Esophagus muscularis mucosa (tissue), 4 donors: ENCODE measurements at places on chromosomes 1 and 21. TPM values are rescaled to one million over a fixed set of nuclear protein-coding genes. Genes with fewer than 3 reads are reported as not detected.

TCP10L gene
- 1.2 TPM for total RNA-seq

PLPPR5 gene
- 0.17 TPM for total RNA-seq

OLFM3 gene
- total RNA-seq = 0.42 TPM

NUAK2 gene
- total RNA-seq = 0.86 TPM

KCNK1 gene
- total RNA-seq = 2.8 TPM

RAP1GAP gene
- total RNA-seq = 0.33 TPM

NKAIN1 gene
- not detected for total RNA-seq

RGS8 gene
- total RNA-seq = 0.17 TPM

MEGF6 gene
- total RNA-seq = 9.3 TPM

VWA1 gene
- total RNA-seq = 99.7 TPM

MAST2 gene
- total RNA-seq = 59.4 TPM

F5 gene
- total RNA-seq = 0.34 TPM

CHRNB2 gene
- total RNA-seq = 0.06 TPM

LRRC53 gene
- not detected for total RNA-seq

MFAP2 gene
- 12.1 TPM for total RNA-seq

MRPL37 gene
- total RNA-seq = 58.1 TPM

TLR5 gene
- 5.1 TPM for total RNA-seq

CD5L gene
- not detected for total RNA-seq

TMIGD3 gene
- 2.2 TPM for total RNA-seq

OLFML3 gene
- total RNA-seq = 109 TPM

PAPPA2 gene
- 3.1 TPM for total RNA-seq

FBLIM1 gene
- 115 TPM for total RNA-seq

S100A8 gene
- 10.8 TPM for total RNA-seq

LHX8 gene
- total RNA-seq = not detected

PYCR2 gene
- total RNA-seq = 73.6 TPM

JUN gene
- total RNA-seq = 126 TPM

APCS gene
- total RNA-seq = not detected

GBP5 gene
- total RNA-seq = 0.71 TPM

HTR1D gene
- not detected for total RNA-seq

GPR37L1 gene
- 0.17 TPM for total RNA-seq

BSND gene
- total RNA-seq = not detected

SFN gene
- not detected for total RNA-seq

SLC9C2 gene
- not detected for total RNA-seq

HCN3 gene
- 1.6 TPM for total RNA-seq

BARHL2 gene
- total RNA-seq = not detected

RIIAD1 gene
- 1.7 TPM for total RNA-seq

UTP25 gene
- total RNA-seq = 3.7 TPM

CDK11A gene
- 18.2 TPM for total RNA-seq

SYDE2 gene
- total RNA-seq = 94.7 TPM

MEAF6 gene
- total RNA-seq = 74.8 TPM

KCNQ4 gene
- total RNA-seq = 20.0 TPM

SUSD4 gene
- total RNA-seq = 1.7 TPM

F13B gene
- not detected for total RNA-seq

ARHGAP30 gene
- total RNA-seq = 14.1 TPM

CFHR1 gene
- total RNA-seq = not detected

ILDR2 gene
- 5.3 TPM for total RNA-seq

CFHR3 gene
- total RNA-seq = not detected

CD244 gene
- not detected for total RNA-seq

HECTD3 gene
- total RNA-seq = 41.8 TPM

S100A7A gene
- total RNA-seq = not detected

OR6Y1 gene
- not detected for total RNA-seq

SLC35F3 gene
- not detected for total RNA-seq

KLHDC7A gene
- not detected for total RNA-seq

OR2G6 gene
- not detected for total RNA-seq

KDM1A gene
- total RNA-seq = 39.0 TPM

RHBG gene
- not detected for total RNA-seq

PIP5K1A gene
- 45.1 TPM for total RNA-seq

TNFRSF18 gene
- total RNA-seq = 0.29 TPM

TNN gene
- 0.23 TPM for total RNA-seq
